ENCODE measurements at places on chromosomes 3 and 15.

DNA sequence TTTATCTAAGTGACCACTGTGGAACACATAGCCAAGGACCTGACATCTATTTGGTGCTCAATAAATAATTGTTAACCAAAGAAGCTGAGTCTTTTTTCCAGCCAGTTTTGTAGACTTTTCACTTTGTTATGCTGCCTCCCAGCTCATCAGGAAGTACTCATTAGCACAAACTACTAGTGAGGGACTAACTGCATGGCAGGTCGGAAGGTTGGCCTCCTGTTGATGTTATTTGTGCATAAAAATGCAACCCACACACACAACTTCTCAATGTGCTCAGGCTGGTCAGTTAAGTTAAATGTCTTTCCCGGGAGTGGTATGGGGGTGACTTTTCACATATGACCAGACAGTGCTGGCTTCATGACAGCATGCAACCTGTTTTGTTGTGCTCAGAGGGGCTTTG, 263.0 kb upstream of the TOPAZ1 start:
- no peak for DNase-seq

- DNase-seq: peak; percentile 52
These were observed 34.5 kb downstream of the ZFAND6 start for GRCh38 chr15:80093854-80094418.

DNA sequence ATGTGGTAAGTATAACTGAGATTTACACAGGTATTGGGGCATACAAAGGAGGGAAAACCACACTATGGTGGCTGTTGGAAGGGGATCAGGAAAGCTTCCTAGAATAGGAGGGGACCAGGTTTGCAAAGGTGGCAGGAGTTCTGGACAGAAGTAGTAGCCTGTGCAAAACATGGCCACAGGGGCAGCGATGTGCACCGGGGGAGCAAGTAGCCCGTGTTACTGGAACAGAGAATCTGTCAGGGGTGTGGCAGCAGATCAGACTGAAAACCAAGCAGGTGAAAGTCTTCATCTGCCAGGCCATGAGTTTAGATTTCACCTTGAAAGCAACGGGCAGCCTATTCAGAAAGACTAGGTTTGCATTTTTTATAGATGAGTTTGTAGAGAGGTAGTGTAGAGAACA, 182.3 kb upstream of the LPP start:
- no peak for DNase-seq

GRCh38 chr15:69668963-69669362, 216.3 kb downstream of the RPLP1 start:
- DNase-seq: no peak

- no peak for DNase-seq
These were observed 155.8 kb downstream of the TMCO5A start for GRCh38 chr15:38090223-38090622.

DNA sequence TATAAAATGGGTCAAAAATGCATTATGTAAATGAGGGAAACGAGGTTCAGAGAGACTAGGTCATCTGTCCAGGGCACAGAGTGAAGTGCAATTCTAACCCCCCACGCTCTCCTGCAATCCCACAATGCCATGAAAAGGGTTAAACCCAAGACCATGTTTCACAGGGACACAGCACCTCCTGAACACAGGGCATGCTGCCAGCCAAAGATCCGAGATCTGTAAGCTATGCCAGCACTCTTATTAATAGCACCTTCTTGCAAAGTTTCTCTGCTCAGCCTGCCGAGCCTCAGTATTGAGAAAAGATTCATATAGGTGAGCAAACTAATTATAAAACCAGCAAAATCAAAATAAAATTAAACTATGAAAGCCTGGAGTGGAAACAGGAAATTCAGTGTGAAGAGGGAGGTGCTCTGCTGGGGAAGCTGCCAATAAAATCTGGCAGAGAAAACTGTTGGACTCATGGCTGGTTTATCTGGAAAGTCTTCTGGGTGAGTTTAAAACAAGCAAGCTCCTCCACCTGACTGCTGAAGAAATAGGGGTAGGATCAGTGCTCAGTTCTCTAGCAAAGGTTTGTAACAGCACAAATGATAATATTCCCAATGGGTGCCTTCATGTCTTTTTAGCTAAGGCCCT, 50.3 kb downstream of the LRIG1 start:
- DNase-seq: peak; percentile 66

DNA sequence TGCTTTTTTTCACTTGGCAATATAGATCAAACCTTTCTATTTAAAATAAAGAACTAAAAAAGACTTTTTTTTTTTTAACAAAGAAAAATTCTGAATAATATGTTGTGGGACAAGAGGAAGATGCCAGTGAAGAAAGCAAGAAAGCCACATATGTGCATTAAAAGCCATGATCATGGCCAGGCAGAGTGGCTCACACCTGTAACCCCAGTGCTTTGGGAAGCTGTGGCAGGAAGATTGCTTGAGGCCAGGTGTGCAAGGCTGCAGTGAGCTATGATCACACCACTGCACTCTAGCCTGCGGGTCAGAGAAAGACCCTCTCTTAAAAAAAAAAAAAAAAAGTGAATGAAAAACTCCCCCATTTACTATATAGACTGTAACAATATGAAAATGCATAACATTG, 23.9 kb downstream of the C2CD4B start:
- no peak for DNase-seq

- DNase-seq: no peak
These were observed 21.1 kb downstream of the CCPG1 start for GRCh38 chr15:55387027-55387426.

DNA sequence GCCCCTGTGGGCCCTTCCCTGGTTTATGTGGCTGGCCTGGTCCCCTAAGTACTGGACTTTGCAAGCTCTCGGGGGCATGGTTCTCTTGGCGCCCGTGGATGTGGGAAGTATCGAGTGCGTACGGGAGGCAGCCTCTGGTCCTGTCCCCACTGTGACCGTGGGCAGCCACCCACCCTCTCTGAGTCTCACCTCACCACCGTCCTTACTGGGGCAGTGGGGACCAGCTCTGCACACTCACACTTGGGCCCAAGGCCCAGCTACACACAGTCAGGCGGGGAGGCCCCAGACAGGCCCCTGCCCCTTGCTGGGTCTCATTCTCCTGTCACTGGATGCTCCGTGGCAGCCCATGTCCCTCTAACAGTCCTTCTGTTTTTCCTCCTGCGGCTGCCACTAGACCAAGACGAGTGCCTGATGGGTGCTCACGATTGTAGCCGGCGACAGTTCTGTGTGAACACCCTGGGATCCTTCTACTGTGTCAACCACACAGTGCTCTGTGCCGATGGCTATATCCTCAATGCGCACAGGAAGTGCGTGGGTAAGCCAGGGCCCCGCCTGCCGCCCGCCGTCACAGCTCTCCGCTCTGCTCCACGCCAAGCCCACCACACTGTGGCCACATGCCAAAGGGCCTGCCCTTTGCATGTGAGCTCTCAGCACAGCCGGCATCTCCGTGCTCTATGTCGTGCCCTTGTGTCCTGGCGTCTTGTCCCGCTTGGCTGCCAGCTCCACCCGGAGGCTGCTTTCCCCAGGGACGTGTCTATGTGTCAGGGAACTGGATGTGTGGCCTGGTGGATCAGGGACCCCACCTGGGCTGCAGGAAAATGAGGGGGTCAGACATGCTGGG, 72.7 kb downstream of the FBLN2 start:
- no peak for DNase-seq

- DNase-seq: peak; percentile 86
These were observed 4.0 kb downstream of the CCDC51 start for GRCh38 chr3:48435774-48436476.

- no peak for DNase-seq
These were observed 1.0 kb downstream of the TASOR start for GRCh38 chr3:56681984-56682461.

DNA sequence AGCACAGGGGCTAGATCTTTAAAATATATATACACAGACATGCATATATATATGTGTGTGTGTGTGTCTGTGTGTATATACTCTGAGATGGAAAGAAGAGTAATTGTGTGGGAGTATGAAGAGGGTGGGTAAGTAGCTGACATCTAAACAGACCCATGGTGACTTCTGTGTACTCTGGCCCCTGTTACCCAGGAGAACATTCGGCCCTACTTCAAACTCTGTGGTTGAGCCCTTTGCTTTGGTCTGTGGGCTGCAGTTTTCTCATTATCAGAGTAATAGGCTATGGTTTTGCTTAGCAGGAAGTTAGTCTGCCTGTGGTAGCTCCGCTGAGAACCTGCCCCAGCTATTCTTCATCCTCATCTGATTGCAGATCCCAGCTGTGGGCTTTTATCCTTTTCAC, 141.4 kb downstream of the RBPMS2 start:
- no peak for DNase-seq

GRCh38 chr3:184336547-184337398, 627 bp upstream of the FAM131A start:
- peak; percentile 82 for DNase-seq

DNA sequence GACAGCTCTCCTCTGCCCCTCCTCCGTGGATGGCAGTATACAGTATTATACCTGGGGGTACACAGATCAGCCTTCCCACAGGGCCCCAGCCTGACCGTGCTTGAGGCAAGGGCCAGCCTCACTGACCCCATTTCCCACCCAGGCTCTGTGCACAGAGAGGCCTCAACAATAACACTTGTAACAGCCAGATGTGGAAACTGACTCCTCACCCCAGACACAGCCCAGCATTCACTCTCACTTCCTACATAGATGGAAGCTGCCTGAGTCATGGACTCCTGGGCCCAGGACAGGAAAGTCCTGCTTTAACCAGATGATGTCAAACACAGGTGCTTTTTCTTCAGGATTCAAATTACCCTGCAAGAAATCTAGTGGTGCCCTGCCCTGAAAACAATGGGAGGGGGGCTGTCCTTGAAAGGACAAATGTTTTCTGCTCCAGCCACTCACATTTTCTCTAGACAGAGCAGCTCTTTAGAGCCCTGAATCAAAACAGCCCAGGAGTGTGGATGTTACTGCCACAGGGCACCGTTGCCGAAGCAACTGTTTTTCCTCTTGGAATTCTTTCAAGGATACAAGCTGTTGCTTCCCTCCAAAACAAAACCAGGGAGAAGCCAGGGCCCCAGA, 16.4 kb downstream of the CCDC12 start:
- no peak for DNase-seq

DNA sequence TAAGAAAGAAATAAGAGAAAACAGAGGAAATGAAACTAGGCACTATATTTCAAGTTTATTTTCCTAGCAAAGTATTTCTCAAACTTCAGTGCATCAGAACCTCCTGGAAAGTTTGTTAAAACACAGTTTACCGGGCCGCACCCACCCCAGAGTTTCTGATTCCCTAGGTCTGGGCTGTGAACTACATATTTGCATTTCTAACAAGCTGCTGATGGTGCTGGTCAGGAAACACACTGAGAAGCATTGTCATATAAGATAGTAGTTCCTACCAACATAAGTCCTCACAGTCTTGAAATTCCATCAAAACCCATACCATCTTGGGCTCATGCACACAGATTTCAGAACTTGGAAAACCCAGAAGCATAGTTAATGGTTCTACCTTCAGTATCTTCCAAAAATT, 8.3 kb downstream of the SLC9A9 start:
- DNase-seq: no peak

GRCh38 chr15:77406846-77407245, 13.1 kb downstream of the PEAK1 start:
- DNase-seq: no peak

GRCh38 chr15:71893691-71894090, 83.3 kb downstream of the NR2E3 start:
- DNase-seq: no peak

GRCh38 chr3:3086239-3086638, 23.9 kb downstream of the IL5RA start:
- no peak for DNase-seq

DNA sequence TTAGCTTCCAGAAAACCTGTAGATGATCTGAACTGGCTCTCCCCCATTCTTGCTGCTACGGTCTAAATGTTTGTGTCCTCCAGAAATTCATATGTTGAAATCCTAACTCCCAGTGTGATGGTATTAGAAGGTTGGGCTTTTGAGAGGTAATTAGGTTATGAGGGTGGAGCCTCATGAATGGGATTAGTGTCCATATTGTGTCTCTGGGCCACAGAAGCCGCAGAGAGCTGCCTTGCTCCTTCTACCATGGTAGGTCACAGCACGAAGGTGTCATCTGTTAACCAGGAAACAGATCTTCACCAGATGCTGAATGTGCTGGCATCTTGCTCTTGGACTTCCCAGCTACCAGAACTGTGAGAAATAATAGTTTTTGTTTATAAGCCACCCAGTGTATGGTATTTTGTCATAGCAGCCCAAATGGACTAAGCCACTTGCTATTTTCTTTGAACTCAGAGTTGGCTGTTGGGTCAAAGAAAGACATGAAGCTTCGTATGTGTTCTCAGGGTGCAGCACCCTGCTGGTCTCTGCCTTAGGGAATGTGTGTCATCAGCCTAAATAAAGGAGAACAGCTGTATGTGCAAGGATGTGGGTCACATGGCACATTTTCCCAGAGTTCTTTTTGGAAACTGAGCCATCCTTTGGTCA, 317.5 kb upstream of the SLCO3A1 start:
- DNase-seq: no peak

DNA sequence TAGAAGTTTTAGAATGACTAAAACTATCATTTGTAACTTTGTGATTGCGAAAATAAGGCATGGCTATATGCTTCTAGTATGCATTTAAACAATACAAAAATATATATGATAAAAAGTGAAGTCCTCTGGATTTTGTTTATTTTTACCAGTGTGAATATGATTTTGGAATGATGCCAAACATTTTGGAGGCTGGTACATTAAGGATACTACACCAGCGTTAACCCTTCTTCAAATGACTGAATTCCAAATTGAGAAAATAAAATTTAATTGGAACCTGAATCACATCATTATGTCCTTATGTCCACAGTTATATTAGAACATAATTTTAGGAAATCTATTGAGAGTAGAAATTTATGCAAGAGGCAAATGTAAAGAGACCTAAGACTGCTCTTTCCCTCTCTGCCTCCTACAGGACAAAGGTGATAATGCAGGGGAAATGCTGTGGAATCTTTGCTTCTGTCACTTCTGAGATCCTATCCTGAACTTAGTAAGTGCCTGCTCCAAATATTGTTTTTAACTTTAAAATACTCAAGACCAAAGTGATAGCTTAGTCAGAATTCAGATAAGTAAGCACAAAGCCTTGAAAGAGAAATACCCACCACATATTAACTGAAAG, 121.1 kb upstream of the NANOGP8 start:
- DNase-seq: no peak

GRCh38 chr3:107861422-107861821, 229.4 kb downstream of the CD47 start:
- no peak for DNase-seq

GRCh38 chr3:15631426-15632211, 30.1 kb downstream of the BTD start:
- DNase-seq: no peak

- no peak for DNase-seq
These were observed 105.6 kb downstream of the ARNT2 start for GRCh38 chr15:80509800-80510199.

DNA sequence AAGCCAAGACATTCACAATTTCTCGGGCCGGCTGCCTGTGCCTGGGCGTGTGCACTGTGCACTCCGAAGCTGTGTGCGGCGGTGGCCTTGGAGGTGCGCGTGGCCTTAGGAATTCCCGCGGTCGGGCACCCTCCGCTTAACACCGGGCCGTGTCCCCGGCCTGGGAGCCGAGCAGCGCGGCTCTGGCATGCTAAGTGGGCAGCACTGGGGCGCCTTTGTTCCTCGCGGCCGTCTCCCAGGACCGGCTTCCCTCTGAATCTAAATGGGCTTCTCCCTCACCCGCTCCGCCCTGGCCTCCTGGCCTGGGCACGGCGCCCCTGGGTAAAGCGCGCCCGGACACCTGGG, 498 bp upstream of the ARNT2 start:
- DNase-seq: no peak
